Activated T-cell treated with anti-CD3 and anti-CD28 coated beads for 48 hours (primary cell): ENCODE measurements at places on chromosomes 12 and 14.

GRCh38 chr12:118980407-118981014 is 830 bp upstream of the SRRM4 start:
- no peak for DNase-seq

DNA sequence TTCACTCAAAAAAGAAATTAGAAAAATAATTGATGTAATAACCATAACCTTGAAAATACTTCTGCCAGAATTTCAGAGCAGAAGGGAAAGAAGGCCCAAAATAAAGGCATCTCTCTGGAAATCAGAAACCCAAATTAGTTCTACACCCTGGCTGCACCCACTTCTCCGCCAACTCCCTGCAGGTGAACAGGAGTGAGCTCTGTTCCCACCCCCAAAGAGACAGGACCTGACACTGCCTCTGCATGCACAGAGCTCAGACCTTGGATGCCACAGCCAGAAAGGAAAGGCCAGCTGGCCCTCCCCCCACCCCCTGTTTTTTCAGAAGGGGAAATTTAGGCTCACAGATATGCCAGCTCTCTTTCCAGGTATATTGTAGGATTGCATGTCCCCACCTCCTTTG is 228.2 kb downstream of the BCL11B start:
- no peak for DNase-seq

DNA sequence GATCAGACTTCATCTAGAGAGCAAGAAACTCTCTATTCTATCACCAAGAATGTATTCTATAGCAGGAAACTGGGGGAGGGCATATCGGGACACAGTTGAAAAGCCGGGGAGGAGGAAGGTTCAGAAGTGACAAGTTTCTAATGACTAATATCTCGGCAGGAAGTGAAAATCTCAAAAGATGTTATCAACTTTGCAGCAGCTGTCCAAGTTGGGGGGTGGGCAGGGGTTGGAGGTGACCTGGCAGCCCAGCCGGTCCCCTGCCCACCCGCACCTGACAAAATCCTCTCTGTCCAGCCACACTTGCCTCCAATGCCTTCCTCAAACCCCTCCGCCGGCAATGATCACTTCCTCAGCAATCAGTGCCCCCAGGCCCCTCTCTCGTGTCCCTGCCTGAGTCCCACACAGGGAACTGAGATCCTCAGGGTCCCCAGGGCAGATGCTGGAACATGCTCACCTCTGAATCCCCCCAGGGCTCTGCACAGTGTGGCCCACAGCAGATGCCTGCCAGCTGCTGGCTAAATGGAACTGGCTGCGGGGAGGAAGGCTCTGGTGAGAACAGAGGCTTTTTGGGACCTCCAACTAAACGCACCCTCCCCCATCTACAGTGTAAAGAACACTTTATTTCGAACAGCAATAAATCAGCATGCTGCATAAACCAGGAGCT is 43.9 kb downstream of the CCDC88C start:
- DNase-seq = no peak

- DNase-seq = no peak
These were observed 183.8 kb upstream of the ATP2B1 start for GRCh38 chr12:89892436-89892835.
